Stimulated activated CD4-positive, alpha-beta T cell treated with anti-CD3 and anti-CD28 coated beads, Interleukin-1b, Interleukin-23, amount 100 ng/mL, for 1 hour (primary cell): ENCODE measurements at places on chromosomes 13 and 19.

GRCh38 chr19:3533033-3533432, 5.9 kb upstream of the TEKTIP1 start:
- no peak for DNase-seq

DNA sequence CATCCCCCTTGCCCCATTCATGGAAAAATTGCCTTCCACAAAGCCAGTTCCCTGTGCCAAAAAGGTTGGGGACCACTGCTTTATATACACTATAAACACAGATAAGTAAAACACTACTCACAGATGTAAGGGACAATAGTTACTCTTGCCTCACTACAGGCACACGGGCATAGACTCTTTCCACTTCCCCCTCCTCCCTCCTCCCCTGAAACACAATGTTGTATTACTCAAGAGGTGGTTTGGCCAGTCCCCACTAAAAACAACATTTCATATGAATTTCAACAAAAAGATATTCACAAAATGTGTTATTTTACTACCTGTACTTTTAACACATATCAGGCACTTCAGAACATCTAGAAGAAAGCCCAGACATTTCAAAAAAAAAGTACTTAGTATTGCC, 45.1 kb downstream of the EPSTI1 start:
- DNase-seq: no peak

DNA sequence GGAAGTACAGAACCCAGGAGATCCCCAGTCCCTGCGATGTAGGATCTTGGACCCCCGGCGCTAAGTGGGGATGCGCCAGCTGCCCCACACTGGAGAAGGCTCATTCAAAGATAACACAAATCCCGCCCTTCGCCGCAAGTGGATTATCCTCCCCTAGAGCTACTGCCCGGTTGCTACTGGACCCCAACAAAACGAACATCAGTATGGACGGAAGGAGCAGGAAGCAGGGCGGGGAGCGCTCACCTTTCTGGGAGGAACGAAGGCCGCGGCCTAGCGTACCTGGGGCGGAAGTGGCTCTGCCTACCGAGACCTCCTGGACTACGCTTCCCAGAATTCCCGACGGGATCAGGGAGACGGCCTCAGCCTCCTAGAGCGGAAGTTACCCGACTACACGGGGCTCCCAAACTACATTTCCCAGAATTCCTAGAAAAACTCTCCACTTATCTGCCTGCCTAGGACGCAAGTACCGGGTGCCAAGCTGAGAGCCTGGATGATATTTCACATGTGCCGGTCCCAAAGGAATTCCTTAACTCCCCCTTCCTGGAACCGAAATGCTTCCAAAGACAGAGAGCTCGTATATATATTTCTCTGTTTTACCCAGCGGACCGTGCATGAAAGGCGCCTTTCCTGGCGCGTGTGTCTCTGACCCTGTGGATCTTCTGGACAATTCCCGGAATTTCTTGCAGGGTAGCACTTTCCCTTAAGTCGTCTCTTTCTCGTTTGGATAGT, at the start of gene ZNF112:
TSS of gene ZNF112 (minus strand) at position 298 of the 729 bp plus-strand sequence. CDS start 16,141 bp downstream, outside the sequence.
- no peak for DNase-seq

- no peak for DNase-seq
Observed at GRCh38 chr19:18657590-18658365, 20.9 kb downstream of the KLHL26 start.

- DNase-seq: no peak
Observed at GRCh38 chr13:110950819-110951570, 36.1 kb upstream of the ANKRD10 start.

DNA sequence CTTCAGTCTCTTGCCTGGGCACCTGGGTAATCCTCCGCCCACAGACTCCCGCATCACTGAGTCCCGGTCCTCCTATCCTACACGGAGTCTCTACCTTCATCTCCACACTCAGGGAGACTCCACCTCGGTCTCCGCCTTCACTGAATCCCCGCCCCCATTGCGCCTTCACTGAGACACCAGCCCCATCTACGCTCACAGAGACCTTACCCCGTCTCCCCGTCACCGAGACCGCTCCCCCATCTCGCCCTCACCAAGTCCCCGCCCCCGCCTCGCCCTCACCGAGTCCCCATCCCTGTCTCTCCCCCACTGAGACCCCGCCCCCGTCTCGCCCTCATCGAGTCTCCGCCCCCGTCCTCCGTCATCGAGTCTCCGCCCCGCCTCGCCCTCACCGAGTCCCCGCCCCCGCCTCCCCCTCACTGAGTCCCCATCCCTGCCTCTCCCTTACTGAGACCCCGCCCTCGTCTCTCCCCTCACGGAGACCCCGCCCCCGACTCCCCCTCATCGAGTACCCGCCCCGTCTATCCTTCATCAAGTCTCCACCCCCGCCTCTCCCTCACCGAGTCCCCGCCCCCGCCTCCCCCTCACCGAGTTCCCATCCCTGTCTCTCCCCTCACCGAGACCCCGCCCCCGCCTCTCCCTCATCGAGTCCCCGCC, 23.1 kb upstream of the ZNF846 start:
- peak; percentile 94 for DNase-seq
